ENCODE measurements at places on chromosomes 4 and X.

- no peak for DNase-seq
Measured at GRCh38 chr4:38150766-38151165, 190.6 kb downstream of the PTTG2 start.

DNA sequence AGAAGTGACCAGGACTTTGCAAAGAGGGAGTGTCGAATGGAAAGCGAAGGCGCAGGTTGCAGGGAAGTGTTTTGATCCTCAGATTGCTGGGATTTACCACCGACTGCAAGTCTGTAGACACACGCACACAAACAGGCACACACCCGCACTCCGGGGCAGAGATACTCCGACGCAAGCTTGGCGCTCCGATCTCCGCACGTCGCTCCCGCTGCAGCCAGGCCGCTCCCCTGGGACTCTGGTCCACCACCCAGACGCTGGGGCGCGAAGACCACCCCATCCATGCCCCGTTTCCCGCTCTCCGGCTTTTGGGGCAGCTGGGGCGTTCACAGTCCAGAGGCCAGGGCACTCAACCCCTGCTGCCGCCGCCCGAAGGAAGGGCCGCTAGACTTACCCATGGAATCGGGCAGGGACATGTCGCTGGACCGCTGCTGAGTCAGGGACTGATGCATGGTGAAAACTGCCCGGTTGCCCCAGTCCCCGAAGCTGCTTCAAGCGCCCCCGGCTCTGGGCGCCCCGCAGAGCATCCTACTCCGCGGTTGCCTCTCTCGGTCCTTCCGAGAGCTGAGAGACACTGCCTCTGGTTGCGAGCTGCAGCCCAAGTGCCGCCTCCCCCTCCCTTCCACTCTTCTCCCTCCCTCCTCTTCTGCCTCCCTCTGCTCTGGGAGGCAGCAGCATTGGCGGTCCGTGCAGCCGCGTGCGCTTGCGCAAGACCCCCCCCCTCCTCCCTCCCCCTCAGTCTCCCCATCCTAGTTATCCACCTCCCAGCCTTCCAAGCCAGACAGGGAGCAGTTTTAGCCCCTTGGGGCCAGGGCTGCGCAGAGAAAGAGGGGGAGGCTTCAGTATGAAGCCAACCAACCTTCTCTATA, at the start of gene TMEM255A:
TSS of gene TMEM255A (minus strand) at position 601 of the 866 bp plus-strand sequence. CDS start at position 449, 152 bp downstream.
- no peak for DNase-seq

DNA sequence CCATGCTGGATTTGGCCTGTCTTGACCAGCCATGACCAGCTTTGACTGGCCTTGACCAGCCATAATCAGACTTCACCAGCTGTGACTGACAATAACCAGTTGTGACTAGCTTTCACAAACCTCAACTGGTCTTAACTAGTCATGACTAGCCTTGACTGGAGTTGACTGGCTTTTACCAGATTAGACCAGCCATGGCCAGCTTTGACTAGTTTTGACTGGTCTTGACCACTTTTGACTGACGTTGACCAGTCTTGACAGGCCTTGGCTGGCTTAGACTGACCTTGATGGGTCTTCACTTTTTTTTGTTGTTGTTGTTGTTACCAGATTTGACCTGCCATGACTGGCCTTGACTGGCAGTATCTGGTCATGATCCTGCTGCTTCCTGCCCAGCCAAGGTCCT, 67.4 kb downstream of the RLIM start:
- DNase-seq = no peak

DNA sequence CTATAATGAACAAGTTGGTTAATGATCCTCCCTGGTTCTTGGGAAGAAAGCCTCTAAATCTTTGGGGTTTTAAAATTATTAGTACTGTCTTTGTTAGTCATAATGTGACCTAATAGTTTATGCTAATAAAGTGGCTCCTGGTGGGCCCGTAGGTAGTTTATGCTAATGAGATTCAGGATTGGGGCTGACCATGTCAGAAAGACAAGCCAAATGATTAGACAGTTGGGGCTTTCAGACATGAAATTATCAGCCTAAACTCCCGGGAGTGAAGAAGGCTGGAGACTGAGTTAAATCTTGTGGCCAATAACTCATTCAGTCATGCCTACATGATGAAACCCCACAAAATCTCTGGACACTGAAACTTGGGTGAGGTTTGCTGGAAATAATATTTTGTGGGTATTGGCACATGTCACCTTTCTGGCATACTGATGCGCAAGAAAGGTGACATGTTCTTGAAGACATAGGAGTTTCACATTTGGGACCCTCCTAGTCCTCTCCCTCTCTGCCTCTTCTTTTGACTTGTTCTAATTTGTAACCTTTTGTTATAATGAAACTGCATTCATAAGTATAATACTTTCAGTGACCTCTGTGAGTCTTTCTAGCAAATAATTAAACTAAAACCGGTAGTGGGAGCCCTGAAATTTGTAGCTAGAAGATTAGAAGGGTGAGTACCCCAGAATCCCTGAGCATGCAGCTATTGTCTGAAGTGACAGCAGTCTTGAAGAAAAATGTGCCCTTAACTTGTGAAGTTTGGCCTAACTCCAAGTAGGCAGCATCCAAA, 196.8 kb upstream of the FSTL5 start:
- no peak for DNase-seq

GRCh38 chrX:11212741-11213140, 80.5 kb upstream of the AMELX start:
- no peak for DNase-seq

DNA sequence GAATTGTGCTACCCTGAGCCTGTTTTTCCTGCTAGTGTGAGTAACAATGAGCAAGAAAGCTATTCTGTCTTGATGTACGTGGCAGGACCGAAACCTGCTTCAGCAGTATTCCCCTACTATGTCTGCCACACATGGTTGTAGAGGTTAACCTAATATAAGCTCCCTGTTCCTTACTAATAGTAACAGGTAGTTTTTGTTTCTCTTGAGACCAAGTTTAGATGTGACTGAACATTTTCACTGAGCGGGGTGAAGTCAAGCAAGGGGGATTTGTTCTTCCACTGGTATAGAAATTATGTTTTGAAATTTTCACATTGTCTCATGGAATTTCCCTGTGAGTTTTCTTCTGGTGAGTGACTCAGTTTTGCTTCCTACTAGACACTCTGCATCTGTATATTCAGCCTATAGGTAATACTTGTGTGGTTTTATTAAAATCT, 37.3 kb downstream of the RRAGB start:
- DNase-seq = no peak

- no peak for DNase-seq
Measured at GRCh38 chrX:96994093-96994492, 110.4 kb downstream of the RPA4 start.

GRCh38 chrX:30781711-30782444, 107.2 kb downstream of the TAB3 start:
- DNase-seq = no peak

DNA sequence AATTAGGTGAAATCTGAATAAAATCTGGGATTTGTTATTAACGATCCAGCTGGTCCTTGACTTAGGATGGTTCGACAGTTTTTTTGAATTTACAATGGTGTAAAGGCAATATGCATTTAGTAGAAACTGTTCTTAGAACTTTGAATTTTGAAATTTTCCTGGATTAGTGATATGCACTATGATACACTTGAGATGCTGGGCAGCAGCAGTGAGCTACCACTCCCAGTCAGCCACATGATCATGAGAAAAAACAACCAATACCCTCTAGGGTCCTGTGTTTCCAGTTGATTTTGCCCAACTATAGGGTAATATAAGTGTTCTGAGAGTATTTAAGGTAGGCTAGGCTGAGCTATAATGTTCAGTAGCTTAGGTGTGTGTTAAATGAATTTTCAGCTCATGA, 303.7 kb downstream of the GPAT3 start:
- no peak for DNase-seq

DNA sequence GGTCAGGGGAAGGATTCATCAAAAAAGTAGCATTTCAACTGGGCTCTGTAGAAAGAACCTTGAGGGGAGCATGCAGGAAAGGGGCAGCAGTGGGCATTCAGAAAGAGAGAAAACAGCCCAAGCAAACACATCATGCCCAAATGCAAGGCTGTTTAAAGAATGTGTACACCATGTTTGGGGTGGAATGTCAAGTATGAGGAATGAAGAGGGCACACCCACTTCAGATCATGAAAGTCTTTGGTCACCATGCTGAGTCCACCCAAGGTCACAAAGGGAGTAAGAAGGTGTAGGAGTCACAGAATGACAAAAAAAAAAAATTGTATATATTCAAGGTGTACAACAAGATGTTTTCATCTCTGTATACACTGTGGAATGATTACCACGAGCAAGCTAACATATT, 9.4 kb downstream of the S100G start:
- DNase-seq = no peak

- no peak for DNase-seq
Measured at GRCh38 chr4:71095545-71095944, 102.1 kb downstream of the DCK start.

DNA sequence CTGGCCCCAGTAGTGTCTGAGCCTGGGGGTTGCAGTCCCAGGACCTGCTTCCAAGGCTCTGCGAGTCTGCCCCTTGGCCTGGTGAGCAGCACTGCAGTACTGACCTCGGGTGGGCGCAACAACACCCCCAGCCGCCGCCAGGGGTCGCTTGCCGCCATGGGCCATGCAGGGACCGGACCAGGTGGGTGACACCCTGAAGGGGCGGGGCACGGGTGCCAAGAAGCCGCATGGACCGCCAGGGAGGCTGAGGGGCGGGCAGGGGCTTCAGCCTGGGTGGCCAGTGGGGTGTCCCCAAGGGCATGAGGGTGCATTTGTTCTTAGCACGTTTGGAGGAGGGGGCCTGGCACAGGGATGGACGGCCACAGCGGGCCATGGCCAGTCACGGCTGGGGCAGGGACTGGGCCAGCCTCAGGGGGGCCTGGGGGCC, 25.0 kb downstream of the TACC3 start:
- peak; percentile 96 for DNase-seq

GRCh38 chrX:43008356-43008755, 230.4 kb upstream of the PPP1R2C start:
- no peak for DNase-seq

DNA sequence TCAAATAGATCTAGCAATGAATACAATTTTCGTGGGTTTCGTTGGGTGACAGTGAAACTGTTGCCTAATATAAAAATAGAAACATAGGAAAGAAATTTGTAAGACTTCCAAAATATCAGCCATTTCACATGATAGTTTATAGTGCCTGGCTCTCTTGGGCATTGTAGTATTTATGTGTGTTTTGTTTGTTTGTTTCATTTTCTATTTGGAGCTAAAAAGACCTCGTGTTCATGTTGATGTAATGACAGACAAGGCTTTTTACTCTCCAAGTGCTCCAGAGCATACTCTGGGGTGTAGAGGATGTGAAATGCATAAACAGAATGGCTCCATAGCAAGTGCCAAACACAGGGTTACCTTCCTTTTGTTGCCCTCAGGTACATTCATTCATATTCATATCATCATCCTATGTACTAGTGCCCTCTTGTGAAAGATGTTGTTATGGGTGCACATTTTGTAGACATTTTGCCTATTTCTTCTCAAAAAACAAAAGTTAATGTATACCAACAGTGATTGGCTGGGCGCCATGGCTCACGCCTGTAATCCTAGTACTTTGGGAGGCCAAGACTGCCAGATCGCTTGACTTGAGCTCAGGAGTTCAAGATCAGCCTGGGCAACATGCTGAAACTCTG, 100.7 kb upstream of the AMOT start:
- no peak for DNase-seq

- DNase-seq = no peak
Measured at GRCh38 chr4:860561-860960, 34.6 kb upstream of the CPLX1 start.

DNA sequence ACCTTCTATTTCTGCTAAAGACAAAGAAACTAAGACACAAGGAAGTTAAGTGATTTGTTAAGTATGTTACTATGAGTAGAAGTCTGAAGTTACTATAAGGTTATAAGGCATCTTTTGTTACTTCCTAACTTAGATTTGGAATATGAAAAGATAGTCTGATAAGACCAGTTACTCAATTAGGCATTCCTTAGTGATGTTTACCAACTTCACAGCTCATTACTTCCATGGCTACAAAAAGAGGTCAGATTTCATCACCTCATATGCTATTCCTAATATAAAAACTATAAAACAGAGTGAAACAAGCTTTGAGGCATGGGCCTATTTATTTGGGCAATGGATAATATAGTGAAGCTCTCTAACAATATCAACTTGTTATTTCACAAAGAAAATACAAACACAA, 143.1 kb downstream of the TBCK start:
- no peak for DNase-seq

GRCh38 chr4:112288455-112288854, 2.8 kb upstream of the TIFA start:
- DNase-seq = no peak

DNA sequence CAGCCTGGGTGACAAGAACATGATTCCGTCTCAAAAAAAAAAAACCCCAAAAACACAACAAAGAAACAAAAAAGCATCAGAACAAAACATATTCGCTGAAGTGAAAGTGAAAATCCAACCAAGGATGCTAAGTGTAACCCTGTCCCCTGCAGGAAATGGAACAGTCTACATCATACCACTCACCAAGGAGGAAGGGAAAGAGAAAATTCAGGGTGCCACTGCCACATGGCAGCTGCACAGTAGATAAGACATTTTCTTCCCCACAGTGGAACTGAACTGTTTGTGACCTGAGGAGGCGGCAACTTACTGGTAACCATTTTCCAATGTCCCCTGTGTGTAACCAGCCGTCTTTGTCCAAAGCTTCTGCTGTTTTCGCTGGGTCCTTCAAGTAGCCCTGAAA, 28.2 kb upstream of the CENPU start:
- DNase-seq = no peak

DNA sequence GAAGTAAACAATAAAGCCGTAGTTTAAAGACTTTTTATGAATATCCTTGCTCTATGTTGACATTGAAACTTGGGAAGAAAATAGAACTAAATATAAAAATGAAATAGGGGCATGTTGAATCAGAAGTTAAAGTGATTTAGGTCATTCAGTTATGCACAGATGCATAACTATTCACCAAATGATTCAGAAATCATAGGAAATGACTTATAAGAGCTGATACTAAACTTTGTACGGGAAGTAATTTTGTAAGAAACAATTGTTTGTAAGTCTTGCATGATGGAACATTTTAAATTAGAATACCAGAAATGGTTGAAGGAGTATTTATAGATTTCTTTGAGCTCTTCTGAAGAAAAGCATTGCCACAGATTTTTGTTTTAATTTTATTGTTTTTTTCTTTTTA, 246.5 kb downstream of the CPE start:
- DNase-seq = no peak

DNA sequence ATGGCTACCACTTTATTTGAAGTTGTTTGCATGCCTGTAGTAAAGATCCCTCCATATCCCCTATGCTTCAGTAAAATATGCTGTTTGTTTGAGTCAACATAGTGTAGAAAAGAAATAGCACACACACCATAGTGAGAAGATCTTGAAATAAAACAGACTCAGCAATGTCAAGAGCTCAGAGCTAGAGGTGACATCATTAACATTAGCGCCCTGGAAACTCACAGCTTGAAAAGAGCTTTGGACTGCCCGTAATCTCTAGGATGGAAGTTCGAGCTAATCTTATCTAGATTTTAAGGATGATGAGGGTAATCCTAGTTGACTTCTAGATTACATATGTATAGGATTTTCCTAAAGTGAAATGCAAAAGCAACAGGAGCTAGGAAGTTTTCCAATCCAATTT, 275.6 kb downstream of the SMARCA1 start:
- no peak for DNase-seq

GRCh38 chrX:49988143-49988542, 65.7 kb downstream of the CLCN5 start:
- no peak for DNase-seq

- DNase-seq = no peak
Measured at GRCh38 chr4:137212601-137213000, 319.7 kb downstream of the PCDH18 start.

- DNase-seq = no peak
Measured at GRCh38 chr4:125735102-125735501, 420.3 kb downstream of the FAT4 start.

- no peak for DNase-seq
Measured at GRCh38 chr4:158042591-158043030, 130.2 kb downstream of the GASK1B start.

Measured in 8988T (cell line).